ENCODE measurements at places on chromosomes 3 and 15. TPM values are rescaled to one million over a fixed set of nuclear protein-coding genes. Genes with fewer than 3 reads are reported as not detected.

SNX4 gene
- total RNA-seq: 20.8 TPM

NR1I2 gene
- not detected for total RNA-seq

TTC23 gene
- 10.2 TPM for total RNA-seq

SCN11A gene
- total RNA-seq: 0.01 TPM

ACTRT3 gene
- total RNA-seq: 2.6 TPM

IL17RC gene
- total RNA-seq: 29.8 TPM

ATP13A5 gene
- not detected for total RNA-seq

CLDN16 gene
- 0.16 TPM for total RNA-seq

C3orf85 gene
- not detected for total RNA-seq

FGF7 gene
- total RNA-seq: not detected

LTK gene
- 0.05 TPM for total RNA-seq

LYZL4 gene
- total RNA-seq: not detected

HTR3E gene
- not detected for total RNA-seq

STRIT1 gene
- total RNA-seq: not detected

SNURF gene
- 9.3 TPM for total RNA-seq

PLSCR2 gene
- not detected for total RNA-seq

All from A549 treated with AZD2906 at 1 μM for 4 hours (cell line).